ENCODE measurements at places on chromosomes 1 and 21.

- no peak for DNase-seq
Observed at GRCh38 chr1:80392529-80392928, 1386.0 kb upstream of the ADGRL4 start.

- no peak for DNase-seq
Observed at GRCh38 chr21:31735511-31735992, 3.6 kb upstream of the SCAF4 start.

DNA sequence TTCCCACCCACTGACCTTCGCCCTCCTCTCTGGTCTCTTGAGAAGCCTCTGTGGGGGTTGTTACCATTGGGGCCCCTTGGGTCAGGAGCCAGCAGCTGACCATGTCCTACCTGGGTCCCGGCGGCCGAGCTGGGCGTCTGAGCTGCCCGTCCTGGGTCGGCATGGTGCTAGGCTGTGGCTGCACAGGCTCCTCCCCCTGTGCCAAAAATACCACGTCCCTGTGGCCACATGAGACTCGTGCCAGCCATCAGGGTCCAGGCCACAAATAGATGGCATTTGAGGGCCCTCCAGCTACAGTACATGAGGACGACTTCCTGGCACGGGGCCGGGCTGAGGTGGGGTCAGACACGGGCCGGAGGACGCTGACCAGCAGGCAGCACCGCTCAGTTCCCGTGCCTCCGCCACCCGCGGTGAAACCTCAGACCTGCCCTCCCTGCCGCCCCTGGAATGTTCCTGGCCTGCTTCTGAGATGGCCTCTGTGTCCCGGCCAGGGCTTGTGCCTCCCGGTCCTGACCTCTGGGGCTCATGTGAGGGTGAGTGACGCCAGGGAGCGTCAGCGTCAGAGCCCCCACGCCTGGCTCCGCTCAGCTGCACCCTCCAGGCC is at the start of gene PERM1:
PERM1 (minus strand) TSS at position 139 of the 604 bp plus-strand sequence. CDS start 1,064 bp downstream, outside the sequence.
- no peak for DNase-seq

- DNase-seq: no peak
Observed at GRCh38 chr1:241518476-241519307, 863 bp downstream of the FH start.

DNA sequence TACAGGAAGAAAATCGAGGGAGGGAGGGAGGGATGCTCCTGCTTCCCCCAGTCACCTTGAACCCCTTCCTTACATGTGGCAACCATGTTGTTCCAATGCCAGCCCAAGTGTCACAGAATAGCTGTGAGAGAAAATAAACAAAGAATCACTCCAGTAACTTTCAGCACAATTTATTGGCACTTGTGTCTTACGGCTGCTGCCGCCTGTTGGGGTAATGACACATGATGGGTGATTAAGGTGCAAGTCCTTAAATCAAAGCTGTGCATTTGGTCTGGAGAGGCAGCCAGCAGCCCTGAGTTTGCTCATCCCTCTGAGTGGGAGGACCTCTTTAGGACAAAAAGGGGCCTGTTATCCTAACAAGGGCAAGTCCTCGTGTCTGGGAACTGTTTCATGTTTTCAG is 377.7 kb downstream of the PCP4 start:
- no peak for DNase-seq

- no peak for DNase-seq
Observed at GRCh38 chr1:56065729-56066128, 513.6 kb downstream of the PLPP3 start.
